ENCODE measurements at places on chromosomes 11 and 22.
A peak's percentile ranks its signal among the peaks of the same experiment; 100 is the strongest.

- DNase-seq = no peak
Observed at GRCh38 chr11:2002807-2003206, 5.2 kb upstream of the H19 start.

GRCh38 chr11:124738713-124739478 lies 846 bp upstream of the NRGN start:
- no peak for DNase-seq

- DNase-seq = no peak
Observed at GRCh38 chr11:118625036-118625690, 17.7 kb downstream of the PHLDB1 start.

- no peak for DNase-seq
Observed at GRCh38 chr11:72609476-72609875, 64.7 kb downstream of the PDE2A start.

DNA sequence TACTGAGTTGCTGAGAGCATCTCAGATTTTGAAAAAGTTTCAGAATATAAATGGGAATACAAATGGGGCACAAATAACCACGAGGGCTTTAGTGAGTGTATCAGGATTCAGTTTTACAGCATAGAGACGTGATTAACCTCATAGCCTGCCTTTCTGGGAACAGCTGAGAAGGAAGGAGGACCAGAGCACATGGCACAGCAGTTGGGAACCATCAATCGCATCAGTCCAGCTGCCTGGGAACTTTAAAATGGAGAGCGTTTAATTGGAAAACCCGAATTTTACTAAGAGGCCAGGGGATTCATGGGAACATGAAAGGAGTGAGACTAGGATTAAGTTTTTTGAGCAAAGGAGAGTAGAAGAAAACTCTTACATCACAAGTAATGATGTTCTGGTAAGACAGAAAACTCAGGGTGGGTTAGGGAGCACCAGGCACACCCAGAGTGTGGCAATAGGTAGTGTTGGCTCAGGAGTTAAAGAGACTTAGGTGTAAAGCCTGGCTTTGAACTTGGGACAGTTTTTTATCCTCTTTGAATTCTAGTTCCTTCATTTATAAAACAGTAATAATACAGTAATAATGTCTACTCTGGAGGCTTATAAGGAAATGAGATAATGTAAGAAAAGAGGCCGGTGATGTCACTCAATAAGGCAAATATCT lies 40.2 kb downstream of the FZD4 start:
- no peak for DNase-seq

DNA sequence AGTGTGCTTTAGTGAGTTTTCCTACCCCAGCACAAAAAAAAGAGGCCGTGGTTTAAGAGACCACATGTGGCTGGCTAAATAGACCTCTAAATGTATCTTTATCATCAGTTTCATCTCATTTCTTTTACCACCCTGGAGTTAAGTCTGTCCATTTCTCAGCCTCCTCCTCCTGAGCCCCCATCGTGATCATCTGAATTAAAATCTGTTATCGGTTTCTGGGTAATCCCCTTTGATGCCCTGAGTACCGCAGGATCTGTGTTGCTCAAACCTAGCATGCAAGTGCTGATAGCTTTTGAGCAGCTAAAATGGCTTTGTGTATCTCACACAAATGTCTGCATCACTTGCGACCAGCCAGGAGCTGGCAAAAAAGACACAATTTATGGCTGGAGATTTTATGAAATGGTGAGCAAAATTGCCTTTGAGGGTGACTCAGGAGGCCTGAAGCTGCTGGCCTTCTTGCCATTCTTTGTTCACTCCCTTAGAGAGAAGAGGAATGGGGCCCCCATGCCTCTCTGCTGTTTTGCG lies 236.5 kb downstream of the NTM start:
- DNase-seq = no peak

DNA sequence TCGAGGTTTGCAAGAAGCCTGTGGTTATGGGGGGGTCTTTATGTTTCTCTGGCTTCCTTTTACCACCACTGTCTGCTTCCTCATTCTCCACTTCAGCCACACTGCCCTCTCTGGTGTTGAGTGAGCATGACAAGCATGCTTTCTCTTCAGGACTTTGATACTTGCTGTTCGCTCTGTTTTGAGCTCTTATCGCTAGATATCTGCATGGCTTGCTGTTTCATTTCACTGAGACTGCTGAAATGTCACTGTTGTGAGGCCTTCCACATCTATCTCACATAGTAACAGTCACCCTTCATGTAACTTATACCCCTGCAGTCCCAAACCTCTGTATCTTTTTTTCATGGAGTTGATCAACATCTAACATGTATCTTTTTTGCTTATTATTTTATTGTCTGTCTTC lies 59.8 kb downstream of the TMEM135 start:
- DNase-seq = peak; percentile 62

GRCh38 chr11:101442936-101443521 lies 140.8 kb downstream of the TRPC6 start:
- no peak for DNase-seq

GRCh38 chr11:75554258-75555022 lies 7.6 kb upstream of the SERPINH1 start:
- peak; percentile 78 for DNase-seq

GRCh38 chr11:87081358-87081757 lies 43.6 kb downstream of the TMEM135 start:
- DNase-seq = no peak

Data from K562 (cell line).